Stimulated activated CD8-positive, alpha-beta memory T cell treated with anti-CD3 and anti-CD28 coated beads, Interleukin-7, amount 100 ng/mL, for 1 hour (primary cell): ENCODE measurements at places on chromosomes 3 and 15.

DNA sequence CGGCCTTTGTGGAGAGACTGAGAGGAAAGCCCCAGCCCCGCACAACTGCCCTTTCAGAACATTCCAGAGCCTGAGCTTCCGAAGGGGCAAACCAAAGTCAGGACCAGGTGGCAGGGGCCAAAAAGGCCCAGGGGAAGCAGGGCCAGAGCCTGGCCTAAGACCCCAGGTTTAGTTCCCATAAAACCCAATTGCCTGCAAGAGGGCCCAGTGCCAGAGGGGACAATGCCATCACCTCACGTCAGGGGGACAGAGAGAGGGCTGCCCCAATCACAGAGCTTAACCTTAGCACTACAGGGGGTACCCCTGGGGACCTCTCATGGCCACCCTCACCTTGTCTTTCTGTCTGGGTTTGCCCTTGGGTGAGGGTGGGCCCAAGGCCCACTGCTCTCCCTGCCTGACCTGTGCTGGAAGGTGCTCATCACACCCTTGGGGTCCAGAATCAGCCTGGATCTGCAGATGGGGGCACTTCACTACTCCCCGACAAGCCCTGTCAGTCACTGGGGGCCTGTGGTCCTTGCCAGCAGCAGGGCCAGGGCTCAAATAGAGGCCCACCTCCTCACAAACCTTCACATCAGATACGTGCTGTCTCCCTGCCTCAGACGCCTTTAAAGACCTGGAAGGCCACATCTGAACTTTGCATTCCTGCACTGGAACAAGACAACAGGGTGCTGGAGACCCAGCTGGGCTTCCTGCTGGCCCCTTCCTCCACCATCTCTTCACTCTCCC lies 3.8 kb downstream of the CALML4 start:
- no peak for DNase-seq

DNA sequence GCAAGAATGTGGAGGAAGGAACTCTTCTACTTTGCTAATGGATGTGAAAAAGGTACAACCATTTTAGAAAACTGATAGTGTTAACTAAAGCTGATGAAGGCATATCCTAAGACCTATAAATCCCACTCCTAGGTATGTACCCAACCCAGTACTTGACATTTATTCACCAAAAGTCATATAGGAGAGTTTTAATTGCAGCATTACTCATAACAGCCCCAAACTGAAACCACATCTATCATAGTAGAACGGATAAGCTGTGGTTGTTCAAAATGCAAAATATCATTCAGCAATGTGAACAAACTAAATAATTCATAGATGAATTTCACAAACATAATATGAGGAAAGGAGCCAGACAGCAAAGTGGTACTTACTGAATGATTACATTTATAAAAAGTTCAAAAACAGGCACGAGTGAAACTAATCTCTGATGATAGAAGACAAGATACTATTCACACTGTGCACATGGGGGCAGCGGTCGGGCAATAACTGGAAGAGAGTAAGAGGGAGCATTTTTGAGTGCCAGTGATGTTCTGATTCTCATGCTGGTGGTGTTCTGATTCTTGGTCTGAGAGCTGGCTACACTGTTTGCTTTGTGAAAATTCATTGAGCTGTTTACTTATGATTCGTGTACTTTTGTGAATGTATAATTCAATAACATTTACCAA lies 34.3 kb downstream of the GOLIM4 start:
- DNase-seq: no peak

DNA sequence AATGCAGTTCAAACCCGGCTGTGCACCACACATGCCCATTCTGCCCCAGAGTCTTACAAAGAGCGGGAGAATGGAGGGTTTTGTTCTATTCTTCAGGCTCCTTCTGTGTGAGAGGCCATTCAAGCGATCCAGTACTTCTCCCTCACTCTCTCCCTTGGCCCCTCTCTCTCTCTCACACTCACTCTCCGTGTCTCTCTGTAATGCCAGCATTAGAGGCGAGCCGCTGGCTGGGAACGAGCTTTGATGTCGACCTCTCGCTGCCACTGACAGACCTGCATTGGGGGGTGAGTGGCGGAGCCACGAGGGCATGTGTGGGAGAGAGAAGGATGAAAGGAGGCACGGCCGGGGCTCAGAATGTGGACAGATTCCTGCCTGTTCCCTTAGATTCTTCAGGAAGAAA lies 231.7 kb upstream of the ARRDC4 start:
- no peak for DNase-seq

DNA sequence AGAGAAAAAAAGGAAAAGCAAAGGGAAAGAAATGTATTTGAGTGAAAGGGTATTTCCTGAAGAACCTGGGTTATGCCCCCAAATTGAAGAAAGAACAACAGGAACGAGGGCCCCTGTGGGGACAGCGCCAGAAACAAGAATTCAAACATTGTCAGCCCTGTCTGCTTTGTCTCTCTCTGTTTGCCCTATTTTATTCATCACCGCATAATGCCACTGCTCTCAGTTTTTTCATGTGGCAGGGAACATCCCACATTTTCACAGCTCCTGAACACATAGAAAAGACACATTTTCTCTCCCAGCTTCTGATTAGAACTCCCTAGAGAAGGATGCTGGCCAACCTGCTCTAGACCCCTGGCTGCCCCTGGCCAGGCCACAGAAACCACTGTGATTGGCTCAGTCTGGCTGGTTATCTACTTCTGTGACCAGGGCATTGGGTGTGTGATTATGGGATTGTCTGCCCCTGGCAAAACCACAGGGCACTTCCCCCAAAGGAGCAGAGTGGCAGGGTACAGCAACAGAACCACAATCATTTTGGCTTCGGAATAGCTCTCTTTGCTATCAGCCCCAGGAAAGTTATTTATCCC lies 31.3 kb upstream of the CCDC54 start:
- DNase-seq: no peak

GRCh38 chr15:98139337-98139736 lies 178.8 kb downstream of the ARRDC4 start:
- DNase-seq: no peak

DNA sequence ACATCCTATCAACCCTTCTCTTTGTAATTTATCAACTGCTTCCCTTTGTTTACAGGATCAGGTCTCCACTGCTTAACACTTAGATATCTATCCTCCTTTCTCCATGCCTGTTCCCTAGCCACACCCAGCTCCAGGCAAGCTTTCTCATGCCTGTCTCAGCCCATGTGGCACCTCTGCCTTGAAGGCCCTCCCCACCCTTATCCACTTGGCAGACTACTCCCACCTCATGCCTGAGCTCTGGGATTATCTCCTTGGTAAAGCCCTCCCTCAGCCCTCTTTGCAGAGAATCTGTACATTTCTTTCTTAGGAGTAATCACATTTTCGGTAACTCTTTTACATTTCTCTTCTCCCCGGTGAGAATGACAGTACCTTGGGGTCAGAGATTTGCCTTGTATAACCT lies 96.0 kb downstream of the ATP1B3 start:
- DNase-seq: no peak

DNA sequence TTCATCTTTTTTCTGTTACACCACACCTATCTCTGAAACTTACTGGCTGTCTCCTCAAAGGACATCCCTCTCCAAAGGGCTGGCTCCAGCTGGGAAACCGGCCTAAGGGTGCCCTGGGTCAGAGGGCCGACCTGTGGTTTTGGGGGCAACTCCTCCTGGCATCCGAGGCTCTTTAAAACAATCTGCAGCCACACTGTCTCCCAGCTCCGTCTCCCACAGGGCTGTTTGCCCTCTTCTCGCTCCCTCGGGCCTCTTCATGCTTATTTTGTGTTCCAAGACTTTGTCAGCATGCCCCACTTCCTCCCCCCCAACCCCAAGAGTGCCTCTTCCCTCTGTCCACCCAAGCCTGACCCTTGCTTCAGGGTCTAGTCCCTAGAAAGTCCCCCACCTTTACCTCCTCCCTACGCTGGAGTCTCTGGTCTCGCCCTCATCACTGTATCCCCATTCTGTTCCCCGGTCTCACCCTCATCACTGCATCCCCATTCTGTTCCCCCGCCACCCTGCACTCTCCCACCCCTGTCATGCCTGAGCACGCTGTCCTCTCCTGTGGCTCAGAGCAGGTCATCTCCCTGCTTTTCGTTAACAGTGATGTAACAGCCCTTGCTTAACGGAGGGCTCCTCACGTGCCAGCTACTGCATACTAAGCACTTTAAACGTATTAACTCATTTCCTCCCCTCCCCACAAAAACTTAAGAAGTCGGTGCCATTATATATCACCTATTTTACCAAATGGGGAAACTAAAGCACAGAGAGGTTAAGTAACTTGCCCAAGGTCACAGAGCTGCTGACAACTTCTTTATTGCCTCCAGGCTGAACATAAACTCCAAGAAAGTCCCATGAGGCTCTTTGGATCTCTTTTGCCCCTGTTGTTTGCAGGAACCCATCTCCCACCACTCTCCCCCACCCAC lies 1.1 kb upstream of the CSK start:
- DNase-seq: no peak

DNA sequence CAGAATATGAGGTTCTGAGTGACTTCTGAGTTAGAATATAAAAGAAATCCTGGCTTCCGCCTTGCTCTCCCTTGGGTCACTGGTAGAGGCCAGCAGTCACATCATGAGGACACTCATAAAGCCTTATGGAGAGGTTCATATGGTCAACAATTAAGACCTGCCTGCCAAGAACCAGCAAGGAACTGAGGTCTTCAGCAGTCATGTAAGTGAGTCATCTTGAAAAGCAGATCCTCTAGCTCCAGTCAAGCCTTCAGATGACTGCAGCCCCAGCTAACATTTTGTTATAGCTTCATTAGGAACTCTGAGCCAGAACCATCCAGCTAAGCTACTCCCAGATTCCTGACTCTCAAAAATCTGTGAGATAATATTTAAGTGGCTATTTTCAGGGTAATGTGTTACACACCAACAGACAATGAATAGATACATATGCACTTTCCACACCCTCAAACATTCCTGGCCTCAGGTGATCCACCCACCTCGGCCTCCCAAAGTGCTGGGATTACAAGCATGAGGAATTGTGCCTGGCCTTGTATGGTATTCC lies 447.2 kb downstream of the SHQ1 start:
- DNase-seq: no peak
